ENCODE measurements at places on chromosomes 4 and X.

DNA sequence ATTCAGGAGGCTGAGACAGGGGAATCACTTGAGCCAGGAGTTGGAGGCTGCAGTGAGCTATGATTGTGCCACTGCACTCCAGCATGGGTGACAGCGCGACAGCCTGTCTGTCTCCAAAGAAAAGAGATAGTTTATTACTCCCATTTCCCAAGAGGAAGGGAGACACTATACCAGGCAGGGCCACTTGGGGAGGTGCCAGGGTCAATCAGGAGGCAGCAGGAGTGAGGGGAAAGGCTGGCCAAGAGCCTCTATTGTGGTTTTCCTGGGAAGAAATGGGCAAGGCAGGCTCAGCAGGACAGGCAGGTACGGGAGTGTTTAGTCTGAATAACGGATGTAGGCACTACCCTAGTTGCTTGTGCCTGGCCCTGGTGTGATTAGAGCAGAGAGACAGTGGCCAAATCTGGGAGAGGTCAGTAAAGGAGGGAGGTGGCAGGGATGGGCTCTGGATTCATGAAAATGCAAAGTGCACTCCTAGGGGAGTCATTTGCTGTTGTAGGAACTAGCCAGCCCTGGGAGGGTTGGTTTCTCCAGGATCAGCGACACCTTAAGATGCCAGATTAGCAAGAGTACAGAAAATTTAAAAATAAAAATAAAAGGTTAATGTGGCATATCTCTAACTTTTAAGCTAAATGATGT lies 20.2 kb upstream of the CDKN2AIP start:
- no peak for DNase-seq

DNA sequence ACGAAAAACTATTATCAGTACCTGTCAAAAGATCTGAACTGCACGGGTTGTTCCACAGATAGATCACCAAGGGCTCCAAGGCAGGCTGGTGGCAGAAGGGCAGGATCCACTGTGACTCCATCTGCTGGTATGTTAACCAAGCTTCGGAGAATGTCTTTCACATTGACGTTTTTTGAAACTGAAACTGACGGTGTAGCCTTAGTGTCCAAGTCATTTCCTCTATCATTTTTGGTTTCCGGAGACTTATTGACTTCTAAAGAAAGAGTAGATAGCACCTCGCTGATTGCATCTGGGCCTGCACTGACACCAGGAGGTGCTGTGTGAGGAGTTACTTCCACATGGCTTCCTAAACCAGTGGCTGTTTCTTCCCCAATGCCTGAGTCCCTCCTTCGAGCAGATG lies 186.9 kb downstream of the LRBA start:
- no peak for DNase-seq

DNA sequence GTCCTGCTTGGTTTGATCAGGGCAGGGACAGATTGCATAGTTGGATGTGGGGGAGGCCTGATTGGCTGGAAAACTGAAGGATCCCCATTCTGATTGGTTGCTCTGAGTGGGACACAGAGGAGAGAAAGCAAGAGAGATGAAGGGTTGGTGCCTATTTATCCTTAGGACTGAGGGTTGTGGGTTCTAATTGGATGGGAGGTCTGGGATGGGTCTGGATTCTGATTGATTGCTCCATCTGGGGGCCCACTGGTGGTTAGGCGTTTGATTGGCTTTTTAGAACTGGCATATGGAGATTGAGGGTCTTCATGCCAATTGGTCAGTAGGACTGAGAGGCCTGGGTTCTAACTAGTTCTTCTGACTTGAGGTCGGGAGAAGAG lies 644 bp upstream of the EBP start:
- no peak for DNase-seq

DNA sequence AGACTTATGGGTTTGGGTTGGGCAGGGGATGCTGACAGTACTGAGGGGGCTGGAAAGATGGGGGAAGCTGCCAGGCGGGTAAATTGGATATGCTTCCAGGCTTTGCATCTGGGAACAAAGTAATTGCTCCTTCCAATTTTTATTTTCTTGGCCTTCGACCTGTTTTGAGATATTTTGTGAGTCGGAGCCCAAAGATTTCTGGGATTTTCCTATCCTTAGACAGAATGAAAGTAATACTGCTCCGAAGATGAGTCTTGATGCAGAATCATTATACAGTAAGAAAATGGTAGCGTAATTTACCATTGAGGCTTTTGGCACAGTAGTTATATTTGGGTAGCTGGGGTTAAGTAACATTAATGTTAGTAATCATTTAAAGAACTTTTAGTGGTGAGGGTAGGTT lies 1.4 kb downstream of the SMARCA5 start:
- DNase-seq, result no peak

DNA sequence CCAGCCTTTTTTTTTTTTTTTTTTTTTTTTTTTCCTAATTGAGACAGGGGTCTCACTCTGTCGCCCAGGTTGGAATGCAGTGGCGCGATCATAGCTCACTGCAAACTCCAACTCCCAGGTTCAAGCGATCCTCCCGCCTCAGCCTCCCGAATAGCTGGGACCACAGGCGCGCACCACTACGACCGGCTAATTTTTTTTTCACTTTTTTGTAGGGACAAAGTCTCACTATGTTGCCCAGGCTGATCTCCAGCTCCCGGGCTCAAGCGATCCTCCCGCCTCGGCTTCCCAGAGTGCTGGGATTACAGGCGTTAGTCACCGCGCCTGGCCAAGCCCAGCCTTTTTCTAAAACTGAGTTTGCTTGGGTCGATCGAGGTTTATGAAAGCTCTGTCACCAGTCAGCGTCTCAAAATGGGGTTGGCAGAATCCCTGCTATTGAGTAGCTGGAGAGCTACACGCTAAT lies 1.3 kb upstream of the OTUD5 start:
- DNase-seq, result no peak

DNA sequence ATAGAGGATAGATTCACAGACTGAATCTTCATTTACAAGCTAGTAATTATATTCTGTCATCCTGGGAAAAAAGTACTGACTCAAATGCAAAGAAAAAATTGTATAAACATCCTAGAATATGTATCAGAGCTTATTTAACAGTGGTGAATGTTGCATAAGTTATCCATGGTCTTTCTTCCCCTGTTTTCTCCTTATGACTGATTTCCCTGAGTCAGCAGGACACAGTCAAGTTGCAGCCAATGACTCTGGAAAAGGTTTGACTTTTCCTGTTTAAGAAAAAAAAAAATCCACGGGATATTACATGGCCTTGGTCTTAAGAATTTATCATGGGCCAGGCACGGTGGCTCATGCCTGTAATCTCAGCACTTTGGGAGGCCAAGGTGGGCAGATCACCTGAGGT lies 36.5 kb downstream of the INPP4B start:
- DNase-seq, result no peak

DNA sequence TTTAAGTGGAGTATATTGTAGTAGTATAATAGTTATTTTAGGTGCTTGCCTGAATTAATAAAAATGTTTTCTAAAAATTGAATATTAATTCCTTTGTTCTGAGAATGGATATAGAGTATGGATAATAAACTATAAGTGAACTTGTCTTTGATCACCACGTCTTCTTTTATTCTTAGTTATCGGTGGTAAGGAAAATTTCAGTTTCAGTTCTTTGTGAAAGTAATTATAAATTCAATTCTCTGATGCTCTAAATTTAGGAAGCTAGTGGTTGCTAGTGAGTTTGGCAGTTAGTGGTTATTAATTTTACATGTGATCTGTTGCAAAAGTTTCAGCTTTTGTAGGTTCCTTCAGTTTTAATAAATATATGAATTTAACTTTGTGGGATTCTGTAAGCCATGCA lies 30.8 kb downstream of the MRPL1 start:
- DNase-seq, result no peak

DNA sequence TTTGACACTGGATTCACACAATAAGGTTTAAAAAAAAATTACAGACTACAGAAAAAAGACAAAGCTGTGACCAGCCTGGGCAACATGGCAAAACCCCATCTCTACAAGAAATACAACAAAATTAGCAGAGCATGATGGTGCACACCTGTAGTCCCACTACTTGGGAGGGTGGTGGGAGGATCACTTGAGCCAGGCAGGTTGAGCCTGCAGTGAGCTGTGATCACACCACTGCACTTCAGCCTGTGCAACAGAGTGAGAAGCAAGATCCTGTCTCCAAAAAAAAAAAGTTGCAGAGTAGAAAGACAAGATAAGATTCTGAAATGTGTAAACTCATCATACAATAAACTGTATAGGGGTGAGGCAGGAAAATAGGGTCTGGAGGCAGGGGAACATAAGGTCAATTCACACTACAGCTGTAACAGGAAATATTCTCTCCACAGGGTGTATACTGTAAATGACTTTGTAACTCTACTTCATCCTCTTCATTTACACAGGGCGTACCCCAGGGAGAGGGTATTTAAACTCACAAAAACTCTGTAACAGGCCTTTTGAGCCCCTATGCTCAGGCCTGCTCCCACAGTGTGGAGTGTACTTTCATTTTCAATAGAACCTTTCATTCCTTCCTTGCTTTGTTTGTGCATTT lies 112.6 kb upstream of the MAPK10 start:
- no peak for DNase-seq

DNA sequence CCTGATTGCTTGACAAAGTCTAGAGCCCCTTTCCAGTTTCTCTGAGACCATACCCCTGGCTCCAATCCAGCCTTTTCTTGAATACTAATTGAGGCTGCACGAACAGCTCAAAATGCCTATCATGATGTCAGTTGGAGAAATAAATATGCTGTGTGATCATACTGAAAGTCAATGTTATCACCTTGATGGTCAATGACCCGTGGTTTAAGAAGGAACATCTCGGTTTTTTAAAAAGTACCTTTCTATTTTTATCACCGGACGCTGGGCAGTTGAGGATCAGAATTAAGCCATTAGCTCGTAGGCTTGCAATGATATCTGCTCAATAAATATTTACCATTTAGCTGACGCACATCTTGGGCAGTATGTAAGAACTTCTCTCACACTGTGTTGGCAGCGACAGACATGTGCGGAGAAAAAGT lies 852 bp upstream of the WDR44 start:
- DNase-seq, result no peak

DNA sequence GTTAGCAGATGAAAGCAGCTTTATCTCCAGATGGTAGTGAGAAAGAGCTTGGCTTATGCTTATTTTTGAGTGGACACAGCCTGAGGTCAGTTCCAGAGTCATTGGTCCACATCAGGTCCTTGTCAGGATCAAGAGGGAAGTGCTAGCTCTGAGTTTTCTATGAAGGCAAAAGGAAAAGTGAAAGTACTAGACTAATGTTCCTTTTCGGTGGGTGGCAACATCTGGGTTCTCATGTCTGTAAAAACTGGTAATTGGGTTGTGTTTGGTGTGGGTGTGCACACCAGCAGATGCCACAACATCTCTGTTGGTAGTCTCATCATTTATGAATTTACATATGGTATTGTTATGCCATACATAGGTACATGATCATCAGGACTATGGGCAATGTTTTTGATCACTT lies 210.5 kb downstream of the PWWP3B start:
- DNase-seq, result no peak

- no peak for DNase-seq
Observed at GRCh38 chrX:68072041-68072440, 361.3 kb downstream of the OPHN1 start.

GRCh38 chr4:5798462-5798861 lies 87.5 kb downstream of the EVC start:
- DNase-seq, result no peak

DNA sequence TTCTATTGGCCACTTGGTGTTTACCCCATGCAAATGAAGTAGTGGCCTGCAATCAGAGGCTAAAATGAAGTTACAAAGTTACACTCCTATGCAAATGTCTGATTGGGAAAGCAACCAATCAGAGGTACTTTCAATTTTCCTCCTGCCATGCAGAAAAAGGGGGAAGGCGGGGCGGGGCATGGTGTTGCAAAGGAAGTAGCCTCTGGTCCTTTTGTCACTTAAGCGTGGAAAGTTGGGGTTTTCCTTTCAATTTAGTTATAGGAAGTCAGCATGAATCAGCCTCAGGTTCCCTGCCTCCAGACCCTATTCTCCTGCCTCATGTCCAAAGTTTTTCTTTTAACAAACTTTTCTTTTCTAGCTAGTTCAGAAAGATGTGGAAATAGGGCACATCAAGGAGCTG lies 69.3 kb downstream of the GPC4 start:
- no peak for DNase-seq

DNA sequence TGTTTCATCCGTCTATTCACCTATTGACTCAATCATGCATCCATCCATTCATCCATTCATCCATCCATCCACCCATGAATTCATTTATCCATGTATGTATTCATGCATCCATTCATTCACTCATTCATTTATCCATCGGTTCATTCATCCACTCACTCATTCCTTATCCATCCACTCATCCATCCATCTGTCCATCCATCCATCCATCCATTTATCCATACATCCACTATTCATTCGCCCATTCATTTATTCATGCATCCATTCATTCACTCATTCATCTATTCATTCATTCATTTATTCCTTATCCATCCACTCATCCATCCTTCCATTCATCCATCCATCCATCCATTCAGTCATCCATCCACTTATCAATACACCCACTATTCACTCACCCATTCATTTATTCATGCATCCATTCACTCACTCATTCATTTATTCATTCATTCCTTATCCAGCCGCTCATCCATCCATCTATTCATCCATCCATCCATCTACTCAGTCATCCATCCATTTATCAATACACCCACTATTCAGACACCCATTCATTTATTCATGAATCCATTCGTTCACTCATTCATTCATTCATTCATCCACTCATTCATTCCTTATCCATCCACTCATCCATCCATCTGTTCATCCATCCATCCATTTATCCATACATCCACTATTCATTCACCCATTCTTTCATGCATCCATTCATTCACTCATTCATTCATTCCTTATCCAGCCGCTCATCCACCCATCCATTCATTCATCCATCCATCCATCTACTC lies 11.2 kb downstream of the P2RY8 start:
- DNase-seq, result no peak

All from vagina (tissue), 2 donors.